ENCODE measurements at places on chromosomes 6 and 20.

DNA sequence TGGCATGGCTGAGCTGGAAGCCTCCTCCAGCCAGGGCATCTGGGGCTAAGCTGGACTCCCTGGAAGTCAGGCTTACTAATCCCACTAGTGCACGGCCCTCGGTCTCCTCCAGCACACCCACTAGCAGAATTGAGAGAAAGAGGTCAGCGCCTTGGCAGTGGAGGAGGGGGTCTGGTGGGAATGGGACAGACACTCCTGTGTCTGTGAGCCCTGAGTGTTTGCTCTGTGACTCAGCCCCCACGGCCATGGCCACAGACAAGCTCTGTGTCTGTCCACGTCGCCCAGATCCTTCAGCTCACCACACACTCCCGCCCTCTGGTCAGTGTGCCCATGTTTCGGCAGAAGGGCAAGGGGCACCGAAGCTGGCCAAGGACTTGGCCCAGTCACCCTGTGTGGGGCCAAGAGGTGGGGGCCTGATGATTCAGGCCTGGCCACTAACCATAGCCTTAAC is 8.8 kb downstream of the MDFI start:
- DNase-seq = no peak

GRCh38 chr20:63854766-63855362 is 6.4 kb upstream of the ABHD16B start:
- peak; percentile 26 for DNase-seq

GRCh38 chr6:86471791-86472190 is 465.5 kb upstream of the HTR1E start:
- DNase-seq = no peak

- DNase-seq = no peak
Measured at GRCh38 chr6:1422290-1422689, 32.9 kb downstream of the FOXF2 start.

- no peak for DNase-seq
Measured at GRCh38 chr6:168938546-168938945, 315.1 kb downstream of the THBS2 start.

GRCh38 chr6:129498950-129499842 is 210.8 kb downstream of the ARHGAP18 start:
- DNase-seq = peak; percentile 22

GRCh38 chr6:16059496-16059895 is 69.4 kb upstream of the MYLIP start:
- DNase-seq = peak; percentile 80

DNA sequence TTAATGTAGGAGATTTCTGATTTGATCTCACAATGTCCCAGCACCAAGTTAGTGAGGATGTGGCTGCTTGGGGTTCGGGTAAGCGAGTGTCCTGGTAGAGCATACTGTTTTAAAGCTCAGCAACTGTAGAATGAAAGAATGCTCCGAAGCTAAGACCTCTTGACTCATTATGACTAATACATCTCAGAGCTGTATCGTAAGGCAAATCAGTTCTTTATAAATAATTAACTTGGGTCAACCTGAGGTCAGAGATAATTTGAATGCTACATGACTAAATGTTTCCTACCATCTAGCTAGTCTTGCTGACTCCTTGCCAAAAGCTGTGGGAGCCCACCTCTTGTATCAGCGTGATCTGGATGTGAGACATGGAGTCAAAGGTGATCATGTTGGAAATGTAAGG is 128.8 kb upstream of the PDE7B start:
- no peak for DNase-seq

- DNase-seq = no peak
Measured at GRCh38 chr20:1646975-1647431, 10.6 kb downstream of the SIRPG start.

- DNase-seq = no peak
Measured at GRCh38 chr6:137315081-137315480, 95.9 kb upstream of the IFNGR1 start.

- DNase-seq = no peak
Measured at GRCh38 chr6:18215436-18215835, 48.9 kb downstream of the DEK start.

- no peak for DNase-seq
Measured at GRCh38 chr6:79874531-79875134, 72.7 kb downstream of the ELOVL4 start.

DNA sequence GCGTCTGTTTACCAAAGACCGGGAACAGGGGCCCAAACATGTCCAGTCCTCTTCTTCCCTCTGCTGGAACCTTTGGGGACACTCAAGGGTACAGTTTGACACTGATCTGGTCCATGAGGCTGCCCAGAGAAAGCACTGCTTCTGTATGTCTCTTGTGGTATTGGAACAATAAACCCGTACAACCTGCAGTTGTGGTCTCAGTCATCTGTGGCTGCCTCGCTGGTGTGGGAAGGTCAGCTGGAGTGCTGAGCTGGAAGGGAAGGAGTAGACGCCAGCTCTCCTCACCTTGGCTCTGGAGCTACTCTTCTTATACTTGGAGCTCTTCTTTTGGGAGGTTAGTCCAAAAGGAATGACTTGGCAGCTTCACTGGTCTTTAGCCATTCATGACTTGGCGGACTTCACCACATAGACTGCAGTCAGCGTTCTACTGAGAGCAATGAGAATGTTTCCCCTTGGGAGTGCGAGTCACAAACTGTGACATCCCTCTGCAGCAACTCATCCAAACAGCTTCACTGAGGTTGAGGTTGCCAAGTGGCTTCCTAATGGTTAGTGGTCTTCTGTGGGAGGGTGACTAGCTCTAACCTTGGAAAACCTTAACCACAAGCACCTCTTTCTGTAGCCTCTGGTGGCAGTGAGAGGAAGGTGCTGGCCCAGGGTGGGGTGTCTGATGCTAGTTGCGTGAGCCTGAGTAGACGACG is 81.2 kb downstream of the ASXL1 start:
- DNase-seq = no peak

DNA sequence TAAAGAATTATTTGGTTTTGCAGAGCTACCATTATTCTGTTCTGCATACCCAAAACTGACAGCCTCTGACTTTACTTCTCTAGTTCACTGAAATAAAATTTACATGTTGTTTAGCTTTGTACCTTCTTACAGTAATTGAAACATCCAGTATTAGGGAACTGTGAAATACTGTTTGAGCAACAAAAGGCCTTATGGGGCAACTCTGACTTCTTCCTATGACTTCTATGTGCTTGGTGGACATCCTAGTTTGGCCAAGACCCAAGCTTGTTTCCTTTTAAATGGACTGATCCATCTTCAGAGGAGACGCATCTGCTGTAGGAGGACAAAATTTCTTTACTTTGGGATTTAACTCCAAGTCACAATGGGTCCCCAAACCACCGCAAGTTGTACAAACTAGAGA is 44.7 kb downstream of the NR2E1 start:
- DNase-seq = no peak

- no peak for DNase-seq
Measured at GRCh38 chr6:167748458-167749379, 78.0 kb upstream of the AFDN start.

GRCh38 chr20:21104921-21105320 is 1.2 kb downstream of the LINC00237 start:
- no peak for DNase-seq

GRCh38 chr6:81774542-81774941 is 22.1 kb upstream of the TENT5A start:
- no peak for DNase-seq

GRCh38 chr20:11895861-11896387 is 21.8 kb upstream of the BTBD3 start:
- peak; percentile 37 for DNase-seq

DNA sequence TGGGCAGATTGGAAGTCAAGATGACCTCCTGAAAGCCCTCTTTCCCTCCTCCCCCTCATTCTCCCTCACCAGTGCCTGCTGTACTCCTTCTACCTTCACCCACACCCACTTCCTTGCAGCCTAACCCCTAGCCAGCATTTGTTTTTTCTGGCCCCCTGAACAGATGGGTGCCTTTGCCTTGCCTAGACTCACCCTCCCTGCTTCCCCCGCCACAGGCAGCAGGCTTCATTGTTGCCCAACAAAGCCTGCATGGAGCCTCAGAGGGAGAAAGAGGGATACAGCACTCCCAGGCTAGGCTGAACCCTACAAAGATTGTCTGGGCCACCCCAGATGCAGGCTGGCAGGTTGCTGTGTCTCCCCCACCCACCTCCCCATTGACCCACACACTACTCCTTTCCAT is 2.7 kb downstream of the MOCS1 start:
- DNase-seq = no peak

DNA sequence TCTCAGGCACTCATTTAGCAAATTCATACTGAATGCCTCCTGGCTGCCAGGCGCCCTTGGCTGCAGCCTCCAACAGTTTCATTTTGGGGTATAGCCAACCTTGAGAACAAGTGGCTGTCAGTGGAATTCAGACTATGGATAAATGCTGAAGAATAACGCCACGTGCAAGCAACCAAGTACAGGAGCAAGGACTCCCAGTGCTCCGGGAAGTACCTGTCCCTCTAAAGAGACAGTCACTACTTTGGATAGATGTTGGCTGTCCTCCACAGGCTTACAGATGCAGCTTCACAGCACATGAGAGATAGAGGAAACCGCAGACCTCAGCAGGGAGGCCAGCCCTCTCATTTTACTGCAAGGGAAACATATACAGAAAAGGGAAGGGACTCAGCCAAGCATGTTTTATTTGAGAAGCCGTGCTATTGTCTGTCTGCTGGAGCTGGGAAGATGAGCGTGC is 658.2 kb downstream of the PTPRT start:
- no peak for DNase-seq

DNA sequence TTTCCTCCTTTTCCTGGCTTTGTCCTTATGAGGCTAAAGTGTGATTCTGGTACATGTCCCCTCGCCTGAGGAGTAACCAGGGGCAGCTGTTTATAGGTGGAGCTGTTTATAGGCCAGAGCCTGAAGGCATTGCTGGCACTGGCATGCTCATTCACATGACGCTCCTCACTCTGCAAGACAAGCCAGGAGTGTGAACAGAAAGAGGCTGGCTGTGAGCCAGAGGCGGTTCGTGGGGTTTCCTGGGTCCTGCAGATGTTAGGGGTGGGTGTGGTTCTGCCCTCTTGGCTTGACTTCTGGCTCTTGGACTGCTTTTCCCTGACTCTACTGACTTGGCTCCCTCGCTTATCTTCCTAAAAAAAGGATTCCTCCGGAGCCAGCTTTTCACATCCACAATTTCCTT is 12.8 kb upstream of the MDFI start:
- no peak for DNase-seq

DNA sequence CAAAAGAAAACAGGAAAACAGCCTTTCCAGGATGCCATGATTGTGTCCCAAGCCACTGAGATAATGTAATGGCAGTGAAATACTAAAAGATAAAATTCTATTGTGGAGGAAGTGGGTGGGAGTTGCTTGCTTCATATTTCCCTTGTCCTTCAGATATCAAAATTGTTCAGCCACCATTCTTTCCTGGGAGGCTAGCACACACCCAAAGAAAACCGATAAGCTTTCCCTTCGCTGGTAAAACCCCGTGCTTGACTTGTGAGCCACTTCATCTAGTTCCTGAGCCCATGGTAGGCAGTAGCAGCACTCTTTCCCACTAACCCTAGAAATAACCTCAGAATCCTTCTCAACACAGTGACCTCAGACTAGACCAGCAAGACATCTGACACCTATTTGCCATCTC is 357.4 kb upstream of the PLCB4 start:
- no peak for DNase-seq

DNA sequence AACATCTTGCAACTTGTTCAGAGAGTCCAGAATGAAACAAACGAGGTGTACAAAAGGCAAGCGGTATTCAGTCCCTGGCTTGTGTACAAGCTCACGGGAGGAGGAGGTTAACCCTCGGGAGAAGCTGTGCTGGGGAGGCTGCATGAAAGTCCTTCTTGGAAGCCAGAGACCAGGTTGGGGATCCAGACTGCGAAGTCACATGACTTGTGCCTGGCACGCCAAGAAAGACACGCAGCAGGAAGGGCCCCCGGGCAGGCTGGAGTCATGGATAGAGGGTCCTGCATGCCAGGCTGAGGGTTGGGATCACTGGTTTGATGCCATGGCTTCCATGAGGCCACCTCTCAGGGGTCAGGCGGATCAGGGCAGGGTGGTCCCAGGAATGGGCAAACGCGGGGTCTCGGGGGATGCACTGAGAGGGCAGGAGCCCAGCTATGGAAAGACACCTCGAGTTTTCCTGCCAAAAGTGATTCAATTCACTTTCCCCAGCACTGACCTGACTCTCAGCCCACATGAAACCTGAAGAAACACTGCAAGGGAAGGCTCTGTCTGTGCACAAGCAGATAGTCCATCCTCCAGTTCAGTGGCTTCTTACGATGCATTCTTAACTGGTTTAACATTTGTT is 79.4 kb downstream of the DLL1 start:
- DNase-seq = no peak

- no peak for DNase-seq
Measured at GRCh38 chr6:12280902-12281301, 9.3 kb upstream of the EDN1 start.

- peak; percentile 49 for DNase-seq
Measured at GRCh38 chr6:41587131-41587879, 41.1 kb downstream of the FOXP4 start.

GRCh38 chr20:23159947-23160318 is 73.8 kb upstream of the CD93 start:
- no peak for DNase-seq

DNA sequence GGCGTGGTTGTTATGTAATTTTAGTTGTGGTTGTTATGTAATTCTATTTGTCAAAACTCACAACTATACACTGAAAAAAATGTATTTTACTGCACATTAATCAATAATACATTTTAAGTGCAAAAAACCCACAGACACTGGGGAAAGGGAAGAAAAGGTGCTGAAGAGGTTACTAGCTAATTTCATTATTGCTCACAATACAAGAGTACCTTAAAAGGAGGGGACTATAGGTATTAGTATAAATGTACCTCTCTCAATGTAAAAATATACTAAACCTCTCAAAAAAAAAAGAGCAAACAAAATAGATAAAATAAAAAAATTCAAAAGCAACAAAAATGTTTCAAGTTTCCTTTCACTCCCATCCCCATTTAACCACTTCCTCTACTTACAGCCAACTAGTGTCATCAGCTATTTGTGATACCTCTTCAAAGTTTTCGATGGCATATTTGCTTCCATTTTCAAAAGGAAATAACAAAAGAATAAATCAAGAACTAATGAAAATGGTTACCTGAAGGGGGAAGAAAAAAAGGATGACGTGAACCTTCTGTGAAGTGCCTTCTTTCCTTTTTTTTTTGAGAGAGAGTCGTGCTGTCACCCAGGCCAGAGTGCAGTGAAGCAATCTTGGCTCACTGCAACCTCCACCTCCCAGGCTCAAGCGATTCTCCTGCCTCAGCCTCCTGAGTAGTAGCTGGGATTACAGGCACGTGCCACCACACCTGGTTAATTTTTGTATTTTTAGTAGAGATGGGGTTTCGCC is 30.2 kb downstream of the RANBP9 start:
- DNase-seq = no peak

- DNase-seq = peak; percentile 41
Measured at GRCh38 chr6:117078624-117079023, 186.7 kb upstream of the VGLL2 start.

GRCh38 chr20:12044969-12045368 is 127.3 kb downstream of the BTBD3 start:
- DNase-seq = no peak

Measured in NCI-H1417 (cell line).